ENCODE measurements at places on chromosomes 5 and 9. TPM values are rescaled to one million over a fixed set of nuclear protein-coding genes. Genes with fewer than 3 reads are reported as not detected.

- no peaks in the 10 kb centered on the region for H3K27me3 ChIP-seq
- no peaks in the 10 kb centered on the region for H3K36me3 ChIP-seq
- no peak overlapping the region for H3K4me3 ChIP-seq
- peaks cover 3% of the 10 kb centered on the region for H3K4me1 ChIP-seq
These were observed 4.2 kb downstream of the SGCD start for GRCh38 chr5:156331181-156331580.

GRCh38 chr5:142059304-142059940 lies 46.6 kb upstream of the GNPDA1 start:
- no peaks in the 10 kb centered on the region for H3K36me3 ChIP-seq
- no peak overlapping the region for H3K27ac ChIP-seq
- DNase-seq: no peak
- no peaks in the 10 kb centered on the region for H3K27me3 ChIP-seq
- H3K4me3 ChIP-seq: no peak overlapping the region

DNA sequence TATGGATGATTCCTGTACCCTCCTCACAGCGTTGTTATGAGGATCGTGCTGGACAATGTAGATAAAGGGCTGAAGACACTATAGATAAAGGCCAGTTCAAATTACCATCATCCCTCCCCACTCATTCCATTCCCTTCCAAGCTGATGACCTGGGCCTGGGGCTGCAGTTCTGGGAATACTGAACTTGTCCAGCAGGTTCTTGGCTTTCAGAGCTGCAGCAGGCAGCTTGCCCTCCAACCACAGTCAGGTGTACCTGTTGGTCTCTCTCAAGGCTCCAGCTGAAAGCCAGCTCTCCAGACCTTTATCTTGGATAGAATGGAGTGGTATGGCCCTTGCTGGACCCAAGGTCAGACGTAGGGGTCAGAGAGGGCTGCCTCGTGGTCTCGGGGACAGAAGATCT lies 92.5 kb downstream of the PCDH1 start:
- H3K27ac ChIP-seq: no peak overlapping the region
- DNase-seq: no peak
- no peaks in the 10 kb centered on the region for H3K27me3 ChIP-seq
- H3K36me3 ChIP-seq: no peaks in the 10 kb centered on the region

PTPRD gene
- total RNA-seq: 17.2 TPM

GLE1 gene
- total RNA-seq: 24.5 TPM

All from lower lobe of right lung (tissue), 2 donors.